ENCODE measurements at places on chromosomes 11 and 22.

DNA sequence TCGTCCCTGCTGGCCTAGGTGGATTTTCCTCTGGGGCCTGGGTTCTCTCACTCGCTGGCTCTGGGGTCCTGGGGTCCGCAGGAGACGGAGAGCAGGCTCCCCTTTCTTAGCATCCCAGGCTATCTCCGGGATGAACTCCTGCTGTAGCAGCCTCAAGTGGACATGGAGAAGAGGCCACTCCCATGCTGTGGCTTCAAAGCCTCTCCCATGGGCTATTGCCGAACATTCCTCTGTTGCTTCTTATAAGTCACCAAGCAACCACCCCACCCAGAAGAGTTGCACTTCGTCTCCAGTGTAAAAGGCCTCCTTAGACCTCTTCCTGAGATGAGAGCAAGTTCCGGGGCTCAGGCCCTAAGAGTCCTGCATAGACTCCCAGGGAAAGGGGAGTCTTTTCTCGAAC lies 124.0 kb upstream of the RCN1 start:
- DNase-seq = no peak

DNA sequence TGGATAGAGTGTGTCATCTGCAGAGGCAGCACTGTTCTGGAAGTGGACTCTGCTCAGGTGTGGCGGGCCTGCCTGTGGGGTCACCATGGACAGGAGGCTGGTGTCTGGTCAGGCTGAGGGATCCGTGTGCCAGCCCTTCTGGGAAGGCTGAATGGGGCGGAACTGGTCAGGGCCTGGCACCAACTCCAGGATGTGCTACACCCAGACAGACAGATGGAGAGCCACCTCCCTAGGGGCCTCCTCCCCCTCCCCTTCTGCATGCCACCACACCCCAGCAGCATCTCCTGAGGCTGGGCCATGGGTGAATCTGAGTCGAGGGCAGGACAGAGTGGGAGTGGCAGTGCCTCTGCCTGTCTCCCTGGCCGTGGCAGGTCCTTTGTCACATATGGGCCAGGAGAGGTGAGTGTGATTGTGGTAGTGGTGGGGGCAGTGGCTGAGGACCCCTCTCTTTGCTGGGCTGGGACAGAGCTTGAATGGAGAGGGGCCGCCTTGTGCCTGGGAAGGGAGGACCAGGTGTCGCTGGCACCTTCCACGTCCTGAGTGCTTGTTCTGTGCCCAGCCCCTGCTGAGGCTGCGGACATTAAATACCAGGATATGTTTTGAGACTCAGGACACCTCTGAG lies 29.1 kb downstream of the ST3GAL4 start:
- no peak for DNase-seq

DNA sequence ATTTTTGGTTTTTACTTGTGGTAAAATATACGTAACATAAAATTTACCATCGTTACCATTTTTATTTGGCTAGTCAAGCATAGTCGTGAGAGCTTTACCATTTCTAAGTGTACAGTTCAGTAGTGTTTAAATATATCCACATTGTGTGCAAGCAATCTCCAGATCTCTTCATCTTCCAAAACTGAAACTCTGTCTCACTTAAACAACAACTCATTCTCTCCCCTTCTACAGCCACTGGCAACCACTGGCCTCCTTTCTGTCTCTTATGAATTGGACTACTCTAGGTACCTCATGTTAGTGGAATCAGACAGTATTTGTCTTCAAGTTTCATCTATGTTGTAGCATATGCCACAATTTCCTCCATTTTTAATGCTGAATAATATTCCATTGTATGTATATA lies 37.4 kb downstream of the SMC1B start:
- DNase-seq = no peak

GRCh38 chr11:122393209-122393860 lies 262.2 kb upstream of the UBASH3B start:
- no peak for DNase-seq

- no peak for DNase-seq
Observed at GRCh38 chr11:32290783-32291182, 144.6 kb downstream of the WT1 start.
